ENCODE measurements at places on chromosomes 6 and 20. TPM values are rescaled to one million over a fixed set of nuclear protein-coding genes. Genes with fewer than 3 reads are reported as not detected.

ASXL1 gene
- total RNA-seq, result 92.5 TPM

GRCh38 chr6:22363714-22364239, 66.9 kb upstream of the PRL start:
- H3K27ac ChIP-seq, result peak overlapping the region; percentile 48
- no peaks in the 10 kb centered on the region for H3K36me3 ChIP-seq
- H3K27me3 ChIP-seq, result no peaks in the 10 kb centered on the region

- H3K27ac ChIP-seq, result peak overlapping the region; percentile 89
- no peaks in the 10 kb centered on the region for H3K36me3 ChIP-seq
- no peak for DNase-seq
- H3K4me1 ChIP-seq, result no peaks in the 10 kb centered on the region
Measured at GRCh38 chr6:22828179-22829062, 259.1 kb downstream of the HDGFL1 start.

- H3K4me1 ChIP-seq, result no peaks in the 10 kb centered on the region
- H3K4me3 ChIP-seq, result no peak overlapping the region
- H3K27me3 ChIP-seq, result no peaks in the 10 kb centered on the region
Measured at GRCh38 chr20:54063992-54064676, 6.3 kb downstream of the BCAS1 start.

DNA sequence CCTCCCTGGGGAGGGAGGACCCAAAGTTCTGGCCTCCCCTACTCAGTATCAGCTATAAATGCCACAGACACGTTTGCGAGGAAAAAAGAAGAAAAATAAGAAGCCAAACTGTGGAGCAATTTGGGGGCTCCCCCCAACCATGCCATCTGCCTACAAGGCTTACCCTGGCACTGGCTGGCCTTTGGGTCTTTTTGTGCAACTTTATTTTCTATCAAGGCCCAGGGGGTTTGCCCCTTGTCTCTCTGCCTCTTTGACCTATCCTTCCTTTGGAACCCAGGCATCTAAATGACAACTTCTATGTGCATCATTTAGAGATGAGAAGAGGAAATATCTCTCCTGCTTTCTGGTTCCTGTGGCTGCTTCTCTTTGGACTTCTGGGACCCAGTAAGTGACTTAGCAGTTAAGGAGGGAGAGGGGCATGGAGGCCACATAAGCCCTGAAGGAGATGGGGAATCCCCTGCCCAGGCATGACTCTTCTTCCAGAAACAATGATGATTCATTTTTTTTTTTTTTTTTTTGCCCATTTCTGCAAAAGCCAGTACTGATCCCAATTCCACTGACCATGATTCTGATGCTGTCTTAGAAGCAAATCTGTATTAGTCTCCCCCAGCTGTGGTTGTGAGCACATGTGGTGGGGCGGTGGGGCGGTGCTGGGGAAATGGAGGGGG, at the start of gene MUC22:
TSS of gene MUC22 (plus strand) at position 82 of the 668 bp plus-strand sequence. CDS start at position 315, 233 bp downstream.
- no peaks in the 10 kb centered on the region for H3K27me3 ChIP-seq
- no peak within 1 kb of the TSS for H3K4me3 ChIP-seq
- no peaks in the 10 kb centered on the region for H3K4me1 ChIP-seq
- no peaks in the 10 kb centered on the region for H3K36me3 ChIP-seq
- no peak for DNase-seq

DNA sequence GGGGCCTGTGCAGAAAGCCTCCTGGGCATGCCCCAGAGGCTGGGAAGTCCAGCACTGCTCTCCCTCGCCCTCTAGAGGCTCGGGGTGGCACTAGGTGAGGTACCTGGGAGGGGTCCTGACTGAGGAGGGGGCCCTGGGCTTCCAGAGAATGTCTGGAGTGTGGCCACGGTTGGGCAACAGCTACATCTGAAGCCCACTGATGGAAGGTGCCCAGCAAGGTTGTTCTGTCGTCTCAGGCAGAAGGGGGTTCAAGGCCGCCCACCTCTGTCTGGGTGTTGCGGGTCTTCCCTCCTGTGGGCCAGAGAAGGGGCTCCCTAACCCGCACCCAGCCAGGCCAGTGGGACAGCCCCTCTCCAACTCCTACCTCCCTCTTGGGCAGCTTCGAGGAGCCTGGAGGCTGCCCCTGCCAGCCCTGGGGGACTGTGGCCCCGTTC, 11.4 kb upstream of the VEGFA start:
- peak; percentile 72 for DNase-seq
- H3K27me3 ChIP-seq, result no peaks in the 10 kb centered on the region
- H3K27ac ChIP-seq, result no peak overlapping the region
- no peaks in the 10 kb centered on the region for H3K4me1 ChIP-seq
